ENCODE measurements at places on chromosomes 7 and 10. TPM values are rescaled to one million over a fixed set of nuclear protein-coding genes. Genes with fewer than 3 reads are reported as not detected.

GRCh38 chr10:75187961-75188426 lies 22.6 kb upstream of the VDAC2 start:
- DNase-seq: no peak

DNA sequence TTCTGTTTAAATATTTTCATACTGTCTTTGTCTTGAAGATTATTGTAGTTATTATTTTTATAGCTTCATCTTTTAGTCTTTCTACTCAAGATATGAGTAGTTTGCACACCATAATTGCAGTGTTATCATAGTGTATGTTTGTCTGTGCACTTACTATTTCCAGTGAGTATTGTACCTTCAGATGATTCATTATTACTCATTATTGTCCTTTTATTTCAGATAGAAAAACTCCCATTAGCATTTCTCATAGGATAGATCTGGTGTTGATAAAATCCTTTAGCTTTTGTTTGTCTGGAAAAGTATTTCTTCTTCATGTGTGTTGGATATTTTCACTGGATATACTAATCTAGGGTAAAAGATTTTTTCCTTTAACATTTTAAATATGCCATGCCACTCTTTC lies 646.2 kb upstream of the GRM3 start:
- no peak for DNase-seq

Gene ZWINT
- 0.46 TPM for total RNA-seq

GRCh38 chr10:47164800-47165128 lies 135.2 kb upstream of the GDF10 start:
- DNase-seq: no peak

Gene OR13A1
- 0.08 TPM for total RNA-seq

- no peak for DNase-seq
These were observed 51.1 kb upstream of the SEPHS1 start for GRCh38 chr10:13399236-13399635.

Gene PWWP2B
- total RNA-seq: 7.3 TPM

Gene RAMP3
- total RNA-seq: 26.0 TPM

DNA sequence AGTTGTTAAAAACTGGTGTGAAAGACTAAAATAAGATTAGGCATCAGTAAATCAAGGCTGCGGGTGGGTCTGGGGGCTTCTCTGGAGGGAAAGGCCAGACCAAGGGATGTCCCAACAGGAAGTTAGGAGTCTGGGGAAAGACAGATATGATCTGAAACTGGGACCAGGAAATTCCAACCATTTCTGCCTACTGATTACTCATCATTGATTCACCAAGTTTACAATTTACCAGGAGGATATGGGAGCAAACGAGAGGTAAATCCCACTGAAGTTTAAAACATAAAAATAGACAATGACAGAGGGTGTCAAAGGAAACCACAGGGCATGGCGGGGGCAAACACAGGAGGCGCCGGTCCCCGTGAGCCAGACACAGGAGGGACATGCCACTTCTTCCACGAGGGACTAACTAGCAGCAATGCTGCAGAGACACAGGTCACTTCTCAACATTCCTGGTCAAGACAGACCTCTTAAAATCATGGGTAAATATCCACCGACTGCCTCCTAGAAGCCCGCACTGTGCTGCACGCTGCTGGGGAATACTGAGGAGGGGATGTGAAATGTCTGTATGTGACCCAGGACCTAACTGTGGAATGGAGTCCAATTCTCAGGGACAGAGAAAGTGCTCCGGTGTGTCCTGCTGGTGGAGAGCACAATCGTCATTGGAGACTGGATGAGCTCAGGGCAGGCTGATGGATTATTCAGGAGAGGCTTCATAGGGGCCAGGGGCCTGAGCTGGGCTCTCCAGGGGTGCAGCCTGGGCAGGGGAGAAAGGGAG lies 153.4 kb upstream of the KLF14 start:
- DNase-seq: no peak

DNA sequence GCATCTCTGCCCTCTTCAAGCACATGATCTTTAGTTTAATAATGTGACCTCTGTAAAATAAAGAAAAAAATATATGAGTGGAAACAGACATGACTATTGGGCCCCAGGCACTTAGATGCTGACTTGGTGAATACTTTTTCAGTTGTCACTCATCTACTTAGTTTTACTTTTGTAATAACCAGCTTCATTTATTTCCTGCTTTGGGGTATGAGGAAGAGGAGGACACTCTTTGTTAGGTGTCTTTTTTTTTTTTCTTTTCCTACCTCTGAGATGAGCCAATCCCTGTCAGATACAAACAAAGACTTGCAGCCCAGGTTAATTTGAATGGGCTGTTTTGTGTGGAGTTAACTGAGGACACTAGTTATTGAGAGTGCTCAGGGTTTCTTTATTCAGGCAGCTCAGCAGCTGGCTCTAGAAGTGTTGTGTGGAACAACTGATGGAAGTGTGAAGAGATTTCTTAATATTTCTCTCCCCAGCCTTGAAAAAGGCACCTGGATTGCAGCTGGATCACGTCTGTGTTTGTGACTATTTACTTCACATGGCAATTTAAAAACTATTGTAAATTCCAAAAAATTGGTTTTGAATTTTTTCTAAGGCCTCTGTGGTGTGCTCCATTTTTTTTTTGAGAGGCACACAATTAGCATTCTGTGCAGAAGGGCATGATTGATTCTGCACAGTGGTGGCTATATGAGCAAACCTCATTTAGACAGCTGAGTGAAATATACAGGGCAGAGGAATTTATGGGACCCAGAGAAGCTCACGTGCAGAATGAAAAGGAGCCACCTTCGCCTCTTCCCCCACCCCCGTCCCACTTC lies 333.8 kb downstream of the LRMDA start:
- DNase-seq: no peak

- DNase-seq: no peak
These were observed 47.4 kb downstream of the GRB10 start for GRCh38 chr7:50735333-50735732.

Gene GPR15LG
- total RNA-seq: not detected

GRCh38 chr10:132335189-132336063 lies 3.4 kb downstream of the LRRC27 start:
- no peak for DNase-seq

Gene CADPS2
- total RNA-seq: 26.3 TPM

DNA sequence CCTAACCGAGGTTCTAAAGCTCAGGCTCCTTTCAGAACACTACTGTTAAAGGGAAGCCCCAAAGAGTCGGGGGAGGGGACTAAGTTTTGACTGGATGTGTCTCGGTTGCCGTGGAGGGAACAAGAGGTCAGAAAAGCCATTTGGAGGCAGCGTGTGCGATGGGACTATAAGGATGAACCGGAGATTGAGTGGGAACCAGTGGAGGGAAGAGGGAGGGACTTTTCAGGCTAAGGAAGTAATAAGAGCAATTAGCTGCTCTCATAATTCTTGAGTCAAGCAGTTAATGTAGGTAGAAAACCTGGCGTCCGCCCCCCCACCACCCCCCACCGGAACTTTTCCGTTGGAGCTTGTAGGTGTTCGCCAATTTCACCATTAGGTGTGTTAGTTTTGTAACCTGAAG lies 491 bp upstream of the AKAP9 start:
- peak; percentile 44 for DNase-seq

Gene LBX1
- not detected for total RNA-seq

GRCh38 chr7:95776561-95777185 lies 4.3 kb downstream of the DYNC1I1 start:
- DNase-seq: no peak

- DNase-seq: no peak
These were observed 19.3 kb downstream of the OR6B1 start for GRCh38 chr7:144019457-144019856.

DNA sequence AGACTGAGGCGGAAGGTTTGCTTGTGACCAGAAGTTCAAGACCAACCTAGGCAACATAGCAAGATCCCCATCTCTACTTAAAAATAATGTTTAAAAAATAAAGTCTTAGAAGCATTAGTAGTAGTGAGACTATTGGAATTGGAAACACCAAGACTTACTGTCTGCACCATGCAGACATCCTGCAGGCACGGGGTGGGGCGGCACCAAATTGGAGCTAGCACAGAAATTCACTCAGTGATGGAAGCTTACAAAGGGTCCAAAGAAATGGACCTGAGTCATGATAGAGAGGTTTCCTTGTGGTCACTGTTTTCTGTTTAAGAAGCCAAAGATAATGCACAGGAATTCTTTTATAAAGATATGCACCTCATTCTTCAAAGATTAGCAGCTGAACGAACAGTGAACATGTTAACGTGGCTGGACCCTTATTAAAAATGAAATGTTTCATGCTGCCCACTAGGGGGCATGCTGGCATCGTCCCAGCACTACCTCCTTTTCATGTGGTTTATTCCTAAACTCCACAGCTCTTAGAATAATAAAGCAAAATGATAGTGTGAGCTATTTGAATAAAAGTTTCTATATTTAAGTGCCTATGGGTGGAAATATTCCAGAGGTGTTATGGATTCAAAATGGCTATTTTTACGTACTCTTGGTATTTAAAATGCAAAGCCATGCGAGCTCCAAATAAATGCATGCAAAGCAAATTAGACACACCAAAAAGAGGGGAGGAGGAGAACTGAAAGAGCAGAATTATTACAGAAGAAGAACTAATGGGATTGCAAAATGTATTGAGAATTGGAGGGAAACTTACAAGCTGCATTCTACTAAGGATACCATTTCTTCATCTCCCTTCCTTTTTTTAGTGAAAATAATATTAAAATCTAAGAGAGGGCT lies 28.6 kb downstream of the PDSS1 start:
- DNase-seq: peak; percentile 70

Gene ANKRD7
- 2.0 TPM for total RNA-seq

- DNase-seq: no peak
These were observed 59.4 kb upstream of the ASAH2 start for GRCh38 chr10:50310560-50311174.

DNA sequence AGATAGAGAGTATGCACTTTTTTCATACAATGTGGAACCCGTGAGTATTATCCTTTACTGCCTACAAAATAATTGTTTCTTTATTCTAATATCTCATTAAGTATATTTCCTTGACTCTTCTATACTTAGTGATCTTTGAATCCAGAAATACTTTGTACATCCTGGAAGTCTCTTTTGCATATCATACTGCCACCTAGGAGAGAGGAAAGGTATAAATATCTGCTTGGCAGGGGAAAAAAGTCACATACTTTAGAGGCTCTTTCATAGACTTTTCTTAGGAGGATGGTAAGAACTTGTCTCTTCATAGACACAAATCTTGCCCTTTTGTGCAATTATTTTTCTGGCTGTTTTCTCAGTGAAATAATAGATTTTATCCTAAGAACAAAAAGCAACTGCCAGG lies 436.0 kb downstream of the PAXIP1 start:
- DNase-seq: no peak

DNA sequence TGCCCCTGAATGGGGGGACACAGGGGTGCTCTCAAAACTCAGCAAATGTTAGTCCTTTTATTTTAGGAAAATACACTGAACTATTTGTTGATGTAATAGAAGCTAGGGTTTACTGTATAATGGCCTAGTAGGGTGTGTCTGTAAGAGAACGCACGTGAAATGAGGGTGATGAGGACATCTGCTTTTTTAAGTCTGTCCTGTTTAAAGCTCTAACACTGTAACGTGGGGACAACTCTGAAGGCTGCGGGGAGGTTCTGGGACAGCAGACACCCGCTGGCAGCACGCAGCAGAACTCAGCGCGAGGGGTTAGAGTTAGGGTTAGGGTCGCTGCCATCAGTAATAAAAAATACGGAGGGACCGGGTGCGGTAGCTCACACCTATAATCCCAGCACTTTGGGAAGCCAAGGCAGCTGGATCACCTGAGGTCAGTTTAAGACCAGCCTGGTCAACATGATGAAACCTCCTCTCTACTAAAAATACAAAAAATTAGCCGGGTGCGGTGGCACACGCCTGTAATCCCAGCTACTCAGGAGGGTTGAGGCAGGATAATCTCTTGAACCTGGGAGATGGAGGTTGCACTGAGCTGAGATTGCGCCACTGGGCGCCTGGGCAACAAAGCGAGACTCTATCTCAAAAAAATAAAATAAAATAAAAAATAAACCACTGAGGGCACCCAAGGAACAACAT lies 98.0 kb downstream of the CTBP2 start:
- DNase-seq: no peak

Gene ABLIM1
- 505 TPM for total RNA-seq

Gene STAG3
- 2.0 TPM for total RNA-seq

Gene NKX1-2
- 0.05 TPM for total RNA-seq

Gene PCGF6
- 12.2 TPM for total RNA-seq

DNA sequence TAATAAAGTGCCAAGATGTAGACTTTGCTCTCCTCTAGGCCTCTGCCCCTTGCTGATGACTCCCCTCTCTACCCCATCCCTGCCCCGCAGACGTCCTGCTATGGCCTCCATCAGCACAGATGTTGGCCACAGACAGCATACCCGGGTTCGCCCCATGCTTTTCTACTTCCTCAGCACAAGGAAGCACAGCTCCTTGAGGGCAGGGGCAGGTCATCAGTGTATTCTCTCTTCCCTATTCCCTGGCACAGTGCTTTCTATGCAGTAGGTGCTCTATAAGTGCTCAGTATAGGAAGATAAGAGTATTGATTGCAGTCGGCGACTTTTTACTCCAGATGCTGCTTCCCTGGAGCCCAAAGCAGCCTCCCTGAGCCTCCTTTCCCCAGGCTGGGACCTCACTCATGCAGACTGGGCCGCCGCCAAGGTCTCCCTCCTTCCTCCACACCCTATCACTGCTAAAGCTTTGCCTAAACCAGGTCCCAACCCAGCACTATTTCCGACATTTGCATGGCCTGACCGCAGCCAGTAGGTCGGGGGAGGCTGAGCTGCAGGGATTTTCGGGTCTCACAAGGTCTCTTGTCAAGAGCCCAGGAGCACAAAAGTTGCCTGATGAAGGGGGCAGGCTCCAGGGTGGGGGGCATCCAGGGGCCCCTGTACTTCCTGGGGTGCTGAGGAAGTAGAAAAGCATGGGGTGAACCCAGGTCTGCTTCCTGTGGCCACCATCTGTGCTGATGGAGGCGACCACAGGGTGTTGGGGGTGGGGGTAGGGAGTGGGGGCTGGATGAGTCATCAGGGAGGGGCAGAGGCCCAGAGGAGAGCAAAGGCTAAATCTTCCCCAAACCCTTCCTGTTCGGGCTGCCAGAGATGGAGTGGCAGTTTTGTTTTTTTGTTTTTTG lies 8.0 kb downstream of the CALHM3 start:
- DNase-seq: peak; percentile 63

GRCh38 chr10:110151971-110152370 lies 55.4 kb upstream of the MXI1 start:
- no peak for DNase-seq

Gene C10orf53
- not detected for total RNA-seq

All from ovary (tissue), 10 donors.